COR-L47 (cell line): ENCODE measurements at places on chromosomes 6 and 20.

- DNase-seq, result peak; percentile 20
Observed at GRCh38 chr6:131923356-131923755, 27.8 kb downstream of the CCN2 start.

DNA sequence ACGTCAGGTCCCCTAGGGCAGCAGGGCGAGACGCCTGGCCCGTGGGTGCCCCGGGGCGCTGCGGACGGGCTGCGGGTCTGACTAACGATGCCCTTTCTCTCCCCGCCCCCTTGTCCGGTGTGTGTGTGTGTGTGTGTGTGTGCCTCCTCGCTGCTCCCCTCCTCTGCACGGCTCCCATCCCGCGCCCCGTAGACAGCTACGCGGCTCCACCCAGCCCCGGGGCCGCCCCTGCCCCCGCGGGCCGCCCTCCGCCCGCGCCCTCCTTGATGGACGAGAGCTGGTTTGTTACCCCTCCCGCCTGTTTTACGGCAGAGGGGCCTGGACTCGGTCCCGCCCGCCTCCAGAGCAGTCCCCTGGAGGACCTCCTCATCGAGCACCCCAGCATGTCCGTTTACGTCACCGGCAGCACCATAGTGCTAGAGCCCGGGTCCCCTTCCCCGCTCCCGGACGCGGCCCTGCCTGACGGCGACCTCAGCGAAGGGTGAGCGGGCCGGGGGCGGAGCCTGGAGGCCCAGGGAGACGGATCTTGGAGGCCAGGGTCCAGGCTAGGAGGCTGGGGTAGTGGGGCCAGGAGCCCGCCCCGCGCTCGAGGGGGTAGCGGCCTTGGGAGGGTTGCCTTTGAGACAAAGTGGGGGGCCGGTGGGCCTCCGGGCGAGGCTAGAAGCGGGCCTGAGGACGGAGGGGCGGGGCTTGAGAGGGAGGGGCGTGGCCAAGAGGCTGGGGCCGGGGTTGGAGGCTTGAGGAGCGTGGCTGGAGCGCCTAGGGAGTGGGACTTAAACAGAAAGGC, 5.1 kb downstream of the TP53INP2 start:
- DNase-seq, result peak; percentile 76

DNA sequence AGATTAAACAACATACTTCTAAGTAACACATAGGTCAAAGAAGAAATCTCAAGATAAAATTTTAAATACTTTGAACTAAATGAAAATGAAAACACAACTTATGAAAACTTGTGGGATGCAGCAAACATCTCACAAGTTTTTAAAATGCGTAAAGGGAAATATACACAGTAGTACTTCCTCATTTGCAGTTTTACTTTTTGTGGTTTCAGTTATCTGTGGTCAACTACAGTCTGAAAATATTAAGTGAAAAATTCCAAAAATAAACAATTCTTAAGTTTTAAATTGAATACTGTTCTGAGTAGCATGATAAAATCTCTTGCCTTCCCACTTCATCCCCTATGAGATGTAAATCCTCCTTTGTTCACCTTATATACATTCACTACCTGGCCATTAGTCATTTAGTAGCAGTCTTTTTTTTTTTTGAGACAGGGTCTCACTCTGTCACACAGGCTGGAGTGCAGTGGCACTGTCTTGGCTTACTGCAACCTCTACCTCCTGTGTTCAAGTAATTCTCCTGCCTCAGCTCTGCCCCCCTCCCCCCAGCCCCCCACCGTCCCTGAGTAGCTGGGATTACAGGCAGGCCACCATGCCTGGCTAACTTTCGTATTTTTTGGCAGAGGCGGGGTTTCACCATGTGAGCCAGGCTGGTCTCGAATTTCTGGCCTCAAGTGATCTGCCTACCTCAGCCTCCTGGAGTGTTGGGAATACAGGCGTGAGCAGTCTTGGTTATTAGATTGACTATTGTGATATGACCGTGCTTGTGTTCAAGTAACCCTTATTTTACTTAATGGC, 154.6 kb upstream of the AHI1 start:
- no peak for DNase-seq

GRCh38 chr20:63124782-63125580, 91.0 kb downstream of the YTHDF1 start:
- DNase-seq, result no peak

DNA sequence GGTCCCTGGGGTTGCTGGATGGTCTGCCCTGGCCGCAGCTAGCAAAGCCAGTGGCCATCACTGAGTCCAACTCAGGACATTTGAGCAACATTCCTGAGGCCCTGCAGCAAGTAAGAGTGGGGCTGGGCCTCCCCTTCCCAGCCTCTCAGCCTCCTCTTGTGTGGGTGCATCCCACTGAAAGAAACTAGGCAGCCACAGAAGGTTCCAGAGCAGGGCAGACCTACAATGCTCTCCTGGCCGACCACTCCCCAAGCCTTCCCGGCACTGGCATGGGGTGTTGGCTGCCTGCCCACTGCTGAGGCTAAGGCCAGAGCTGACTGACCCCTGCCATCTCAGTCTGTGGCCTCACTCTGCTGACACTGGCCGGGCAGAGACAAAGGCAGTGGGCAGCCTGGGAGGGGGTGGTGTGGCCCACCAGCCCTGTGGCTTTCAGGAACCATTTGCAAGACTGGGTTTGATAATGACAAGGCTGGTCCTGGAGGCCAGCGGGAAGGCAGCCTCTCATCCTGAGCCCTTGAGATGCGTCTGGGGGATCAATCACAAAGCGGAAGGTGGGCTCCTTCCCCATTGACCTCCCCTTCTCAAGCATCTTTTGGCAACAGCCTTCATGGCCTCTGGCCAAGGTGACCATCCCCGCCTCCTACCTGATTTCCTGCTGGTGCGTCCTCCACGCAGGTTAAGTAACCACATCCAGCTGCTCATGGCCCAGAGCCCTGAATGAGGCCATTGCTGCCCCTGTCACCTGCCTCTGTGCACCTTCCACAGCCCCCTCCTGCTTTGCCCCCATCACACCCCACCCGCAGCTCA, 9.6 kb downstream of the DLGAP4 start:
- DNase-seq, result no peak
